ENCODE measurements at places on chromosomes 13 and 19. TPM values are rescaled to one million over a fixed set of nuclear protein-coding genes. Genes with fewer than 3 reads are reported as not detected.

The CLEC17A gene
- total RNA-seq: not detected

The CDC42EP5 gene
- 5.4 TPM for total RNA-seq

The GJB6 gene
- total RNA-seq: not detected

The LACC1 gene
- total RNA-seq: 2.4 TPM

The NLRP5 gene
- not detected for total RNA-seq

The SGCG gene
- 32.0 TPM for total RNA-seq

The ZNF540 gene
- 1.6 TPM for total RNA-seq

The CGB8 gene
- total RNA-seq: not detected

The ZSWIM9 gene
- total RNA-seq: 6.2 TPM

The WTIP gene
- total RNA-seq: 3.9 TPM

The SOHLH2 gene
- total RNA-seq: 0.20 TPM

The CEACAM3 gene
- total RNA-seq: not detected

The MRPL4 gene
- 59.2 TPM for total RNA-seq
